ENCODE measurements at places on chromosomes 2 and 18. TPM values are rescaled to one million over a fixed set of nuclear protein-coding genes. Genes with fewer than 3 reads are reported as not detected.

The ANAPC1 gene
- 21.1 TPM for total RNA-seq

- no peak for DNase-seq
Observed at GRCh38 chr2:80393991-80394390, 89.4 kb upstream of the LRRTM1 start.

DNA sequence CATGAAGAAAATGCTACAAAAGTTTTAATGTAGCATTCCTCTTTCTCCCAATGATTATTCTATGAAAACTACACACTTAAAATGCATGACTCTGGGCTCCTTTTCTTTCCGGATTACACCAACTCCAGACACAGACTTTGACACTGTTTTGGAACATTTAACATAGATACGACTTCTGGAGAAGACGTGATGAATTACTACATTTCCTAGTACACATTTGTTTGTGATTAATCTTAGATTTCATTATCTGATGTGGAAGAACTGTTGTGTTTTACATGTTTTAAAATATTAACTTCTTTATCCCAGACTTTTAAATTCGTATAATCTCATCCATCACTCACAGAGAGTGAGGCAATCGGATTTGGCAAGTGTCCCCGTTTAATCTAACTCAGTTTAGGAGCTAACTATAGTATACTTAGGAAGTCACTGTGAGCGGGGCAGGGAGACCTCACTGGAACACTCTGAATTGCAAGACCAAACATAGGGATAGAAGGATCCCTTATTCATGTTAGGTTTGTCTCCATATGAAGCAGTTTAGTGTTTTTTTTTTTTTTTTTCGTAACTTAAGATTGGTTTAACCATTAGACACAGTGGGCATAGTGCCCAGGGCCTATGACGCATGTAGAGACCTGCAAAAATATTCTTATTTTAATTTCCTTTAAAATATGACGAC is 66.7 kb downstream of the PDE1A start:
- no peak for DNase-seq

DNA sequence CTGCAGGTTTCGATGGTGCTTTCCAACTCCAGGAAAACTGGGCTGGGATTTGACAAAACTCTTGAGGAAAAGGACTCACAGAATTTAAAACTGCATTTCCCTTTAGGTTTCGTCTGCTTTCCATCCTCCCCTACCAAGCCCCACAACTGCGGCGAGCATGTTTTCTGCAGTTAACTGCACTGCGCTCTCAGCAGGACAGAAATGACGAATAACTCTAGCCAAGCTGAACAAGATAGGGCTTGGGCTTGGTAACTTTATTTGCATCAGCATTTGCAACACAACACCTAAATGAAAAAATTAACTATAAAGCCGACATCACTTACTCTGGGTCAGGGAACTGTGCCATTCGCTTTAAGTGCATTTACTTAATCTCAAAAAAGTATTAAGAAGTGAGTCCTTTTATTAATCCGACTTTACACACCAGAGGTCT is 669 bp upstream of the PIKFYVE start:
- DNase-seq, result no peak

GRCh38 chr2:119249311-119249710 is 25.7 kb downstream of the STEAP3 start:
- DNase-seq, result no peak

DNA sequence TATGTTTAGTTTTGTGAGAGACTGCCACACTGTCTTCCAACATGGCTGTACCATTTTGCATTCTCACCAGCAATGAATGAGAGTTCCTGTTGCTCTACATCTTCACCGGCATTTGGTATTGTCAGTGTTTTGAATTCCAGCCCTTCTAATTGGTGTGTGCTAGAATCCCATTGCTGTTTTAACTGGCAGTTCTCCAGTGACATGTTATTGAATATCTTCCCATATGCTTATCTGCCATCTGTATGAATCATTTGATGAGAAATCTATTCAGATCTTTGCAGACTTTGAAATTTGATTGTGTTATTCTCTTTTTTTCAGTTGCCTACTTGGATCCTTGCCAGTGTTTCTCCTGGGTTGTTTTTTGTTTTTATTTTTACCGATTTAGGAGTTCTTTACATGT is 99.0 kb downstream of the SNTG2 start:
- DNase-seq, result no peak

DNA sequence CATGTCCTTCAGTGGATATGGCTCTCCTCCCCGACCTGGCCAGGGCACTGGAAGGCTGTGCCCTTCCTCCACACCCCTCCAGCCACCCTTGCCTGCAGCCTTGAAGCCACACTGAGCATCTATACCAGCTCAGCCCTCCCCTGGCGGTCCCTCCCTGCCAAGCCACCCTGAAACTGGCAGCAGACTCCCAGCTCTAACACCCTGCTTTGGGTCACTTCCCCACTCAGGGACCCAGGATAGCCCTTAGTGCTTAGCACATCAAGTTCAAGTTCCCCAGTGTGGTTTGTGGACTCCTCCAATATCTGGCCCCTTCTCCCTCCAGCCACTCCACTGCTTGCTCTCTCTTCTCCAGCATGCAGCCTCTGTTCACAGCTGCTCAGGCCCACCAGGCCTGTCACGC is 89.4 kb downstream of the TNS1 start:
- DNase-seq, result no peak

Measured in cardiac septum (tissue), 1 donor.